ENCODE measurements at places on chromosomes 1 and 21.
A peak's percentile ranks its signal among the peaks of the same experiment; 100 is the strongest.

GRCh38 chr1:226110249-226111097, 48.0 kb downstream of the H3-3A start:
- peak; percentile 79 for DNase-seq

DNA sequence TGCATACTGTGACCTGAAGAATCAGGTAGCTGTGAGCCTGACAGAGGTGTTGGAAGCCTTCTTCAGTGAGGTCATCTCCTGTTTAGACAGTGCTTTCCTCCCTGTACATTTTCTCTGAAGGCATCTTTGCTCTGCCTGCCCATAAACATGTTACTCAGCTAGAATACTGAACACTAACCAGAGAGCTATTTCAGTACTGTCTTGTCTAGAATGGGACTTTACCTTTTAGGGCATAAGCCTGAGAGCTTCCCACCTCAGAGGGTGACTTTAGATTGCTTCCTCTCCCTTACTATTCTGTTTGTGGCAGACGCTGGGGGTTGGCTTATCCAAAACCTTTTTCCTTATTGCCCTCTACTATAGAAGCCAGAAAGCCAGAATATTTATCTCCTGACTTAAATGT, 23.3 kb upstream of the ZNF326 start:
- no peak for DNase-seq

GRCh38 chr1:65959896-65960567, 167.3 kb downstream of the PDE4B start:
- peak; percentile 78 for DNase-seq

- DNase-seq = no peak
Observed at GRCh38 chr1:236907205-236907604, 97.0 kb downstream of the MT1HL1 start.

DNA sequence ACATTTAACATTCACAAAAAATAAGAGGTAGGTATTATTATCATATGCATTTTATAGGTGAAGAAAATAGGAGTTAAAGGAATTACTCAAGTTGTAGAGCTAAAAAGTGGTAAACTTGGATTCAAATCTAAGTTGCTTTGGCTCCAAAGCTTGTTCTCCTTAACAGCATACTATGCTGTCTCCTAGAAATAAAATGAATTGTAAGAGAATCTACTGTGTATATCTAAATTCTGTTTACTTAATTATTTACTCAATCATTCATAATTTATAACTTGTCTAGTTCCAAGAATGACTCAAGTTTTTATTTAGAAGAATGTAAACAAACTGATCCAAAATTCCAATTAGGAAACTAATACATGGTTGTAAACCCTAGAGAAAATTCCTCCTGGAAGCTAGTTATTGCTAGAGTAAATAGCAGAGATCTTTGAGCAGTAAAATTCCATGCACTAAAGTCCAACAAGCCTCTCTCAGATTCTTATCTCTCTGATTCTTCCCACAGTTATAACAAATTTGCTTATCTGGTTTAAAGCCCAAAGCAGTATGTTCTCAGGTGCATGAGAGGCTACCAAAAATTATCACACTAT, 132.5 kb upstream of the DPT start:
- DNase-seq = no peak

DNA sequence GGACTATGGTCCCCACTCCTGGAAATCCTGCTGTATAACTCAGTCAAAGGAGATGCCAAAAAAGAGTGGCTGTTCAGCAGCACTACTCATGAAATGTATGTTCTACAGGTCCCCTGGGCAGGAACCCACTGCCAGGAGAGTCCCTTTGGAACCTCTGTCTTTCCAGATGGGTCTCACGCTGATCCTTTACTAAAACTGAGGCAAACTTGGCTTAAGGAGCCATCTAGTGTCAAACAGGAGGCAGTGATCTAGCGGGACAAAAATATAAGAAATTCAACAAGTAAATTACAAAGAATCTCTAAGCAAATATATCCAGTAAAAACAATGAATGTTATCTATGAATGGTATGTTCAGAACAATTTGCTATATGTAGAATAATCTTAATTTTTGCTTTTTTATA, 80.5 kb upstream of the PRMT6 start:
- DNase-seq = no peak

DNA sequence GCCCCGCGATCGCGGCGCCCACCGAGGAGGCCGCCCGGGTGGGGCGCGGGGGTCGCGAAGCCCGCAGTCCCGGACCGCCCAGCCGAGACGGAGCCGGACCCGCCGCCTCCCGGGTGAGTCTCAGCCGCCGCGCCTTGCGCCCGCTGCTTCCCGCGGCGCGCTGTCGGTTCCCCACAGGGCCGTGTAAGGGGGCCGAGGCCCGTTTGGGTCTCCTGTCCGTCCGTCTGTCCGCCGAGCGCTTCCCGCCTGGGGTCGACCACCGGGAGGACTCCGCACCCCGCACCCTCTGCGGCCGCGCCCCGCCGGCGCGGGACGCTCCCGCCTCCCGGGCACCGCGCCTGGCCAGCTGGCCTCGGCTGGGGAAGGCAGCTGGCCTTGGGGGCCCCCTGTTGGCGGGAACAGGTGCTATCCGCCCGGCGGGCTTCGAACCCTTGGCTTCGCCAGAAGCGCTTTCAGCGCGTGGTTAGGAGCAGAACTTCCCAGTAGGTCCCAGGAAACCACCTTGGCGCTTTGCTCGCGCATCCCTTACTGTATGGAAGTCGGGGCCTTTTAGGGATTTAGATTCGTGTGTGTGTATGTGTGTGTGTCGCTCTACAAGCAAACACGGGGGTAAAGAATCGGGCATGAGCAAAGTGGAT, 414 bp downstream of the TMEM51 start:
- DNase-seq = peak; percentile 83

DNA sequence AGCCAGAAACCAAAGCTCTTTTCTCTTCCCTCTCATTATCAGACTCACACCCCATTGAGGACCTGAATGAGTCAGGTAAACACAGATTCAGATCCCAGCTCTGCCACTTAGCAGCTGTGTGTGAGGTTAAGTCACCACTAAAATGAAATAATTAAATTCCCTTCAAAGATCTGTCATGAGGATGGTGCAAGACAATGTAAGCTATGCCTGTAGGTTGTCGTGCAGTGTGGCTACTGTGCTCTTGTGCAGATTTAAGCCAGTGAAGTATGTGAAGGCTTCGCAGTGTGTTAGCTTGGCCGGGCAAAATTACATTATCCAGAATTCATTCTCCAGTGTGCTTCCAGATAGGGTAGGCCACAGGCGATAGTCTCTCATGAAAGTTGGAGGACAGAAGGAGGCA, 13.6 kb downstream of the UBL4B start:
- DNase-seq = no peak

- no peak for DNase-seq
Observed at GRCh38 chr1:23639460-23640095, 52.0 kb upstream of the RPL11 start.

DNA sequence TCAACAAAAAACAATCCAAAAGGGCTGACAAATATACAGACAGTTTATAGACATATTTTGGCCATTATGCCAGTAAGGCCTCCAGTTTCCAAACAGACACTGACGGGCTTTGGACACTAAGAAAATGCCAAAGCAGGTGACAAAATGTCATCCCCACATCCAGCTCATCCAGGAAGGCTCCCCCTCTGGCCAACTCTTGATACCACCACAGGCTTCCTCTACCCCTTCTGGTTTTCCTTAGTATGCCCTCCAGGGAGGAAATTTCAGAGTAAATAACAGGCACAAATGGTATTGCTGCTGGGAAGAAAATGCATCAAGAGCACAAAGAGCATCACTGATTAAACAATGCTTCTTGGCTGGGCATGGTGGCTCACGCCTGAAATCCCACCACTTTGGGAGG, 225.3 kb downstream of the VAV3 start:
- DNase-seq = no peak

DNA sequence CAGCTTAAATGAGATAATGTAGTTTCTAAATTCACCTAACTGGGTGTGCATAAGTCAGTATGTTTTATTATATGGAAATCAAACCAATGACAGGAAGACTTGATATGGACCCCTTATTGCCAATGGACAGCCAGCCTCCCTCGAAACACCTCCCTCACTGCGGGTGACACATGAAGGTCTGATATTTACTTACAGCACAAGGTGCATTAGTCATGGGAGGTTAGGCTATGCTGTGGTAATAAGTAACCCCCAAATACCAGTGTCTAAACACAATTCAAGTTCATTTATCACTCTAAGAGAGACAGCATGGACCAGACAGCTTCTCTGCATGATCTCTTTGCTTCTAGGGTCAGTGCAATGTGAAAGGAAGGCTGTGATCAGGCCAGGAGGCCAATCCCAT, 126.0 kb upstream of the KCNJ6 start:
- no peak for DNase-seq

DNA sequence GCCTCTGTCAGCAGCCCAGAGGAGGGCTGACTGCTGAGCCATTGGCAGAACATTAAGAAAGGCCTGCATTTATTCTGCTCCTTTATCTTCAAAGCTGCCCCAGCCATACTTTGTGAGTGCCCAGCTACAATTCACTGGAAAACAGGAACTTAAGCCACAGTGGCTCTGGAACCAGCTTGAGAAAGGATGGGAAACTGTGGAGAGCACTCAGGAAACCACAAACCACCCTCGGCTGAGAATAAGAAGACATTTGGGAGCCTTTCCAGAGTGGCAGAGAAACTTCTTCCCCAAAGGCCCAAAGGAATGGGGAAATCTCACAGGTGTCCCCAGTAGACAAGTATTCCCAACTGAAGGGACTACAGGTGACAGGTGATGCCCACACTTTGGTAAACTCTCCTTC, 1.8 kb downstream of the LAMB3 start:
- peak; percentile 82 for DNase-seq

GRCh38 chr1:94143173-94143808, 22.3 kb upstream of the ABCA4 start:
- DNase-seq = peak; percentile 9

GRCh38 chr1:53315456-53316423, 12.1 kb downstream of the LRP8 start:
- no peak for DNase-seq

- DNase-seq = peak; percentile 96
Observed at GRCh38 chr1:228778961-228779360, 43.7 kb downstream of the RHOU start.

- DNase-seq = no peak
Observed at GRCh38 chr1:48040154-48040553, 43.0 kb upstream of the TRABD2B start.

- peak; percentile 90 for DNase-seq
Observed at GRCh38 chr21:32403201-32403777, 9.2 kb upstream of the EVA1C start.

- no peak for DNase-seq
Observed at GRCh38 chr1:61080413-61081143, 1.8 kb upstream of the NFIA start.

- no peak for DNase-seq
Observed at GRCh38 chr1:20033420-20033819, 36.6 kb upstream of the PLA2G5 start.

DNA sequence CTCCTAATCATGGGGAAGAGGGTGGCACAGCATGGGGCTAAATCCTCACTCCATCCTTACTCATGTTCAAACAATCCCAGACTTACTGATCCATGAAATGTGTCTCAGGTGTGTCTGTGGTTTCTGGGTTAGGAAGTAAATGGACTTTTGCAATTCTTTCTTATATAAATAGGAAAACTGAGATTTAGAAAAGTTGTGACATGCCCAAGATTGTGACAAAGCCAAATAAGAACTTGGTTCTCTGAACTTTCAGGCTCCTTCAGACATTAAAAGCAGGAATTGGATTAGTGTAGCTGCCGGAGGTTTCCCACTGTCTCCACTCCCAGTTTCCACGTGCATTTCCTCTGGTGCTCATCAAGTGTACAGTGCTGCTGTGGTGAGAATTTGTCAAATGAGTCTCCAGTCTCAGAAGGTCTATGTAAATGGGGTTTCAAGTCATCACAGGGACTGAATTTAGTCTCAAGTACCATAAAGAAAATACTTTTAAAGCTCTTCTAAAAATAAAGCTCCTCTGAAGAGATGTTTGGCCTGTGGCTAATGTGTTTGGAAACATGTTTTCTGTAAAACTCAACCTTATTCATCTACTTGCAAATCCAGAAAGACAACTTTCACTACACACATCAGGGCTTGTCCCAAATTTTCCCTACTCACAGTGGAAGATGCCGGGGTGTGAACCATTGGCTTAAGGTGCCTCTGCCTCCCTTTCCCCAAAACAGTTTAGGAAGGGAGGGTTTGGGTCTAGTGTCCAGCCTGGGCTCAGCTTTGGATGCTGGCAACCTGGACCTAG, 115.2 kb downstream of the NGF start:
- DNase-seq = no peak

- DNase-seq = no peak
Observed at GRCh38 chr1:30778154-30778978, 20.8 kb upstream of the LAPTM5 start.

- DNase-seq = no peak
Observed at GRCh38 chr1:8420318-8420717, 102.4 kb downstream of the SLC45A1 start.
